ENCODE measurements at places on chromosomes 16 and 17.

GRCh38 chr17:19579867-19580565 lies 46.4 kb downstream of the SLC47A1 start:
- H3K4me1 ChIP-seq, result peaks cover 4% of the 10 kb centered on the region
- H3K27me3 ChIP-seq, result no peaks in the 10 kb centered on the region
- peak; percentile 72 for DNase-seq

DNA sequence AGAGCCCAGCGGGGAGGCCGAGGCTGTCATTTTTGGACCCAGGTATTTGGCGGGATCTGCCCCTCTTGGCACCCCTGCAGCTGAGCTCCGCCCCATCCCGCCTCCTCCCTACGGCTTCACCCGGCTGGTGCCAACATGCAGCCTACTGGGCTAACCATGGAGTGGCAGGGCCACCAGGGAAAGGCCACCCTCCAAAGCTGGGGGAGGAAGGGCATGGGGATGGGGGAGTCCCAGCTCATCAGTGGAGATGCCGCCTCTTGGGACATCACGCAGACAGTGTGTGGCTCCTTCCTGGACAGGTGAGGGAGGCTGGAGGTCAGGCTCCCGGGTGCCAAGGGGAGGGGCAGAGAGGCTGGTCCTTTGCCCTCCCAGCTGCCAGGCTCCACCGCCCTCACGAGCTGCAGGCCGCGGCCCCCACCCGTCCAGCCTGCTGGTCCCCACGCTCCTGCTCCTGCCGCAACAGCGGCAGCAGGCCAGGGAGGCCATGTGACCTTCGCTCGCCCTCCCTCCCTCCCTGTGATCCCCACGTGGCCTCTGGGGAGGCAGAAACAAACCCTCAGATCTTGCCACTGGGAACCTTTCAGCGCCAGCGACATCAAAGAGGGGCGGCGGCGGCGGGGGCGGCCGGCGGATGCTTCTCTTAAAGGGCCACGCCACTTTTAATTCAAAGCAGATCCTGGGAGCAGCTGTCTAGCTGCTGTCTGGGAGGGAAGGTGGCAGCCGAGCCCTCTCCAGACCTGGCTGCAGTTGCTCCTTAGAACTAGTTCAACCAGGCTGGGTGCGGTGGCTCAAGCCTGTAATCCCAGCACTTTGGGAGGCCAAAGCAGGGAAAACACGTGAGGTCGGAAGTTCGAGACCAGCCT lies 6.8 kb upstream of the NOTUM start:
- peak; percentile 81 for DNase-seq
- H3K36me3 ChIP-seq, result no peaks in the 10 kb centered on the region
- no peak overlapping the region for H3K4me3 ChIP-seq
- peak overlapping the region; percentile 45 for H3K27ac ChIP-seq
- peaks cover 62% of the 10 kb centered on the region for H3K27me3 ChIP-seq

GRCh38 chr17:42283241-42284023 lies 4.9 kb upstream of the STAT5A start:
- no peak overlapping the region for H3K4me3 ChIP-seq
- no peaks in the 10 kb centered on the region for H3K36me3 ChIP-seq
- no peaks in the 10 kb centered on the region for H3K27me3 ChIP-seq
- H3K27ac ChIP-seq, result no peak overlapping the region

DNA sequence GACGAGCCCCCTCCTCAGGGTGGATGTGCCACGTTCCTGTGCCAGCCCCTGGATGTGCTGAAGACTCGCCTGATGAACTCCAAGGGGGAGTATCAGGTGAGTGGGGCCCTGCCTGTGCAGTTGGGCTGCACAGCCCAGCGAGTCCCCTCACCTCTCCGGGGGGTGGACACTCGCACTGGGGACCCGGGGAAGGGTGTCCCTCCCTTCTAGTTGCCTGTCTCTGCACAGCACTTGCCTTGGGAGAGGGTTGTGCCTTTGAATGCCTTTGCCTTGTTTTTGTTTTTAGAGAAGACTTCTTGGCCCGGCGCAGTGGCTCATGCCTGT lies 5.6 kb downstream of the SLC25A10 start:
- DNase-seq, result no peak
- no peak overlapping the region for H3K27ac ChIP-seq
- H3K4me1 ChIP-seq, result peaks cover 36% of the 10 kb centered on the region

DNA sequence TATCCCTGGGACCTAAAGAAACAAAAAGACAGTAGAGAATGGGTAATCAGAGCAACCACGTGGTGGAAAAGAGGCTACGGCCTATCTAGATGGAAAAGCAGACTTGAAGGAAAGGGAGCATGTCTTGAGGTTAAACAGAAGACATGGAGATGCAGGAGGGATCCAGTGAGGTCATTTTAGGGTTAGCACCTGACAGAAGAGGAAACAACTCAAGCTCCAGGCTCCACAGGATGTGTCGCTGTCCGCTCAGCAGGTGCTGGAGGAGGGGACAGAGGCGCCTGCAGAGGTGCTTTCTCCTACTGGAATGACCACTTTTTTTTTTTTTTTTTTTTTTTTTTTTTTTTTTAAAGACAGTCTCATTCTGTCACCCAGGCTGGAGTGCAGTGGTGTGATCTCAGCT lies 47.5 kb upstream of the CLEC3A start:
- no peaks in the 10 kb centered on the region for H3K36me3 ChIP-seq
- no peak overlapping the region for H3K4me3 ChIP-seq
- no peaks in the 10 kb centered on the region for H3K4me1 ChIP-seq

DNA sequence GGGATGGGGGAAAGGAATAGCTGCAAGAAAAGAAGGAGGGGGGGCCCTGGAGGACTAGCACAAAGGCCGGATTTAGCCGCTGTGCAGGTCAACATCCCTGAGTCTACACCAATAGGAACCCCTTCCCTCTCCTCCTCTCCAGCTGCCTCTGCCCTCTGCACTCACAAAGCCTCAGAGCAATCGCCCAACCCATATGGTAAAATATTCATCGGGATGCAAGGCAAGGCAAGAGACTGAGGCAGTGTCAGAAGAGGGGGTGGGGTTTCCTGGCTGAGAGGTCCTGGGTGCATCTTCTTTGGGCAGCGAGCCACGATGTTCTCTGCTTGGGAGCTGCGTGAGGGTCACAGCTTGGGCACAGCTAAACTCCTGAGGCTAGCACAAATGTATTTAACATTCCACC lies 115.5 kb upstream of the NLRP1 start:
- no peaks in the 10 kb centered on the region for H3K4me1 ChIP-seq
- no peak overlapping the region for H3K4me3 ChIP-seq
- no peak for DNase-seq
- peaks cover 4% of the 10 kb centered on the region for H3K27me3 ChIP-seq

- no peak overlapping the region for H3K4me3 ChIP-seq
- DNase-seq, result no peak
- H3K27me3 ChIP-seq, result peaks cover 44% of the 10 kb centered on the region
- no peaks in the 10 kb centered on the region for H3K4me1 ChIP-seq
- no peaks in the 10 kb centered on the region for H3K36me3 ChIP-seq
These were observed 9.7 kb upstream of the GINS2 start for GRCh38 chr16:85698459-85698891.

- DNase-seq, result no peak
- H3K4me1 ChIP-seq, result peaks cover 87% of the 10 kb centered on the region
These were observed 979 bp downstream of the MAP3K14 start for GRCh38 chr17:45315648-45316433.

- H3K27ac ChIP-seq, result no peak overlapping the region
- no peaks in the 10 kb centered on the region for H3K27me3 ChIP-seq
- no peak for DNase-seq
These were observed 4.6 kb upstream of the ATP2A1 start for GRCh38 chr16:28873543-28874201.

- H3K27me3 ChIP-seq, result peaks cover 42% of the 10 kb centered on the region
- peak overlapping the region; percentile 16 for H3K4me3 ChIP-seq
- H3K4me1 ChIP-seq, result peaks cover 24% of the 10 kb centered on the region
These were observed 474.4 kb downstream of the SLC39A11 start for GRCh38 chr17:72618001-72618509.

GRCh38 chr17:39663688-39664580 lies 1.2 kb upstream of the TCAP start:
- peaks cover 17% of the 10 kb centered on the region for H3K36me3 ChIP-seq
- peak; percentile 71 for DNase-seq
- peaks cover 26% of the 10 kb centered on the region for H3K27me3 ChIP-seq
- H3K27ac ChIP-seq, result peak overlapping the region; percentile 68
- peaks cover 89% of the 10 kb centered on the region for H3K4me1 ChIP-seq

- peak overlapping the region; percentile 83 for H3K4me3 ChIP-seq
- H3K27me3 ChIP-seq, result no peaks in the 10 kb centered on the region
- H3K27ac ChIP-seq, result peak overlapping the region; percentile 91
- H3K4me1 ChIP-seq, result peaks cover 29% of the 10 kb centered on the region
- peak; percentile 22 for DNase-seq
These were observed 1.6 kb downstream of the ZNF629 start for GRCh38 chr16:30785126-30786106.

GRCh38 chr16:67040166-67040565 lies 11.2 kb downstream of the CBFB start:
- peaks cover 11% of the 10 kb centered on the region for H3K36me3 ChIP-seq
- DNase-seq, result no peak
- H3K27me3 ChIP-seq, result no peaks in the 10 kb centered on the region

DNA sequence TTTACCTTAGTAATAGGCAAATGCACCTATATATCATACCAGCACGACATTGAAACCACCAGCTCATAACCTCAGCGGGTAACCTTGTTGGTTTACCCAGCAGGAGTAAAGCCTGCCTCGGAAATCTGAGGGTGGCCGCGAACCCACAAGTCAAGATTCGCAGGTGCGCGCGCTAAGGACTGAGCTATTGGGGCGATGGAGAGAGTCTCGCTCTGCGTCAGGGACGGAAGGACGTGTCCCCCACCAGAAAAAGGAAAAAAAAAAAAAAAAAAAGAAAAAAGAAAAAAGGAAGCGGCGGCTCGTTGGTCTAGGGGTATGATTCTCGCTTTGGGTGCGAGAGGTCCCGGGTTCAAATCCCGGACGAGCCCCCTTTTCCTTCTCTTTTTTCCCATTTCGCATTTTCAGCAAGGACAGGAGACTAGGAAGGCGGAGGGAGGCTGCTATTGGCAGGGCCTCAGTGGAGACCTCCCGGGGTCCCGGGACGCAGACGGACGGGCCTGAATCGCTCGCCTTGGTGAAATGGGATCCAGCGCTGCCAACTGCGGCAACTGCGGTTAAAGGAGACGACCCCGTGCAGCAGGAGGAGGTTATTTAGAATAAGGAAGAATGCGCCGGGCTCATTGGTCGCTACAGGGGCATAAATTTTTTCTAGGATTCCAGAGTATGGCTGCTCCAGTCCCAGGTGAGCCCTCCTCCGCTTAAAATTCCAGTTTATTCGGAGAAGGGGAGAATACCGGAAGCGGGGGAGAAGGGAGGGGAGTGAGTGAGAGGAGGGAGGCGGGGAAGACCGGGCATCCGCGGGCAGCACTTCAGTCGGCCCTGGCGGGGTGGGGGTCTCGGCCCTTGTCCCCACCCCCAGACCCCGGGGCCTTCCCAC lies at the start of gene OR1F1:
Gene OR1F1, plus strand, starts transcription at position 407 of the 877 bp plus-strand sequence.
- DNase-seq, result peak; percentile 38
- H3K4me3 ChIP-seq, result peak within 1 kb of the TSS; percentile 2
- peaks cover 90% of the 10 kb centered on the region for H3K27me3 ChIP-seq
- H3K36me3 ChIP-seq, result no peaks in the 10 kb centered on the region
- peaks cover 42% of the 10 kb centered on the region for H3K4me1 ChIP-seq

Data from stomach (tissue), 19 donors.